Lower leg skin (tissue), 4 donors: ENCODE measurements at places on chromosomes 5 and 9.

DNA sequence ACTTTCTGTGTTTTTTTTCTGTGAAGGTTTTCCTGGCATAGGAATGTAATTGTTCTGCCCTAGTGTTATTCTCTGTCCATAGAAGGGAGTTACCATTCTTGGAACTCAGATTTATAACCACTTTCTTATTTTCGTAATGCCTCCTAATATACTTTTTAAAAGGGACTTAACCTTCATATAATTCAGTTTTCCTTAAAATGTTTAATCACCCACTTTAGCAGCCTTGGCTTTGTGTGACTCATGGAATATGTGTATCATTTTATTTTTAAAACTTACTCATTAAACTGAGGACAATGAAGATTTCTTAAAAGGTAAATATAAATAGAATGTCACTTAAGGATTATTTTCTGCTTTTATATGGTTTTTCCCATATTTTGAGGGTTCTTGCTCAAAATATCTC is 50.0 kb downstream of the RAI14 start:
- DNase-seq, result no peak

GRCh38 chr9:135928074-135928730 is 20.9 kb upstream of the CAMSAP1 start:
- DNase-seq, result no peak

DNA sequence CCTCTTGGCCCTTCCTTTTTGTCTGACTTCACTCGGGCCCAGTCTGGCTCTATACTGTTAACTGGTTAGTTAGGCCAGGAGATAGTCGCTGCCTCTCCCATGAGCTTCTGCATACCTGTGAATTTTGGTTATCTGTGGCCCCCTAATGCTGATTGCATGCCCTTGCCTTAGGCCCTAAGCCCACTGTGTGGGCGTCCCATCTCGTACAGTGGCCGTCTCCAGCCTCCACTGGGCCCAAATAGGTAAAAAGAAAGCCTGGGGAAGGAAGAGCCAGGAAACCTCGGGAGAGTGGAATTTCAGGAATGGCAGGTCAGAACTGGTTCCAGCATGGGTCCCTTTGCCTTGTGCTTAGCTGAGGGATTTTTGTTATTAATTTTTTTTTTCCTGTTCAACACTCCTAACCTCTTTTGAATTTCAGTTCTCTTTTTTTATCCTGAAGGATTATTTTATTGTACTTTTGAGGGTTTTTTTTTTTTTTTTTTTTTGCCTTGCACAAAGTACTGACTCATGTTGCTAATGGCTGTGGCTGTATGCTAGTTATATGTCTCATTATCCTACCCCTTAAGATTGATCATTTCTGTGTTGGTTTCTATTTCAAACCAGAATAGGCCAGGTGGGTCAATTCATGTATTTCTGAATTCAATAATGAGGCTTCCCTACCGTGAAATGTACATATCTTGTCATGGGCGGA is 3.4 kb downstream of the PRRC2B start:
- DNase-seq, result no peak

DNA sequence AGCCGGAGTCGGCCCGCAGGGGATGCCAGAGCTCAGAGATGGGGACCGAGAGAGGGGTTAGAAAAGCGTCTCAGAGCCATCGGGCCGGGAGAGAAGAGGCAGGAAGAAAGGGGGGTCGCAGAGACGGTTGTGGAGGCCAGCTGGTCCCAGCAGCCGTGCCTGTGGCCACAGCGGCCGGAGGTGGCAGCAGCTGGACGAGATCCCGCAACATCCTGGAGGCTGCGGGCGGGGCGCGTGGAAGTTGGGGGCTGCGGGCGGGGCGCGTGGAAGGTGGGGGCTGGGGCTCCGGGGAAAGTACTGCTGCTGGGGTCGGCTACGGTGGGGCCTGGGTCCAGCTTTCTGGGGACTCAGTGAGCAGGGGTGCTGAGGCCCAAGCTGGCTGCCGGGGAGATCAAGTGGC is 34.4 kb upstream of the EGFL7 start:
- DNase-seq, result no peak

GRCh38 chr5:902129-902916 is 9.6 kb downstream of the TRIP13 start:
- peak; percentile 34 for DNase-seq

DNA sequence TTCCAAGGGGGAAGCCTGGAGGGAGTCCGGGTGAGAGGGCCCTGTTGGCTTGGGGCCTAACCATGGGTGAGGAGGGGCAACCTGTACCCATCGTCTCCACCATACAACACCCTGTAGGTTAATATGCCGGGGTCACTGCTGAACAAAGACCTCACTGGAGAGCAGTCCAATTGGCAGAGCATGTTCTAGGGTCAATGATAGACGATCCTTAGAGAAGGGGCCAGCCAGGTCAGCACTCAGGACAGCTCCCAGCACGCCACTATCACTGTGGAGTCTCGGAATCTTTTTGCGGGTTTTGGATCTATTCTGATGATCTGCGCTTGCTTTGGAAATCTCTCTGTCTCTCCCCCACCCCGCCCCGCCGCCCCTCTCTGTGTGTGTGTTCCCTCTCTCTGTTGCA is 218.4 kb upstream of the MVB12B start:
- no peak for DNase-seq

GRCh38 chr9:5571629-5572232 is 57.2 kb upstream of the RIC1 start:
- DNase-seq, result no peak

- peak; percentile 26 for DNase-seq
Measured at GRCh38 chr5:83377131-83377865, 94.2 kb upstream of the VCAN start.

DNA sequence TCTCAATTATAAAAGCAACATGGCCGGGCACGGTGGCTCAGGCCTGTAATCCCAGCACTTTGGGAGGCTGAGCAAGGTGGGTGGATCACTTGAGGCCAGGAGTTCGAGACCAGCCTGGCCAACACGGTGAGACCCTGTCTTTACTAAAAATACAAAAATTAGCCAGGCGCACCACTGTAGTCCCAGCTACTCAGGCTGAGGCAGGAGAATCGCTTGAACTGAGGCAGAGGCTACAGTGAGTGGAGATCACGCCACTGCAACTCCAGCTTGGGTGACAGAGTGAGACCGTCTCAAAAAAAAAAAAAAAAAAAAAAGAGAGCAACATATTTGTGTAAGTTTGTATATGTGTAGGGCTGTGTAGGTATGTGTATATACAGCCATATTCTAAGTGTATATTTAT is 7.5 kb downstream of the RPS6 start:
- DNase-seq, result no peak

DNA sequence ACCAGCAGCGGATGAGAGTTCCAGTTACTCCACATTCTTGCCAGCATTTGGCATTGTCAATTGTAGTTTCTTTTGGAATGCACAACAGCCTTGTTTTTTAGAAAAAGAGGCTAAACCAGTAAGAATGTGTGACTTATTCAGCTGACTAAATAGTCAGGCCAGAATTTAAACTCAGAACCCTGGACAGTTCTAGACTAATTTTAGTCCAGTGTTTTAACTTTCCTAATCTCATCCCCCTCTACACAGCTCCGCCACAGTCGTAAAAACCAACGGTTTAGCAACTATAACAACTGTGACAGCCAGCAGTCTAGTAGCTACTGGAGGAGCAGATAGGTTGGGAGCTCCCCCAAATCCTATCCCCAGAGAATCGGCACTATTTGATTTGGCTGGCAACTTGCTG is 103.7 kb downstream of the FOXD1 start:
- no peak for DNase-seq

DNA sequence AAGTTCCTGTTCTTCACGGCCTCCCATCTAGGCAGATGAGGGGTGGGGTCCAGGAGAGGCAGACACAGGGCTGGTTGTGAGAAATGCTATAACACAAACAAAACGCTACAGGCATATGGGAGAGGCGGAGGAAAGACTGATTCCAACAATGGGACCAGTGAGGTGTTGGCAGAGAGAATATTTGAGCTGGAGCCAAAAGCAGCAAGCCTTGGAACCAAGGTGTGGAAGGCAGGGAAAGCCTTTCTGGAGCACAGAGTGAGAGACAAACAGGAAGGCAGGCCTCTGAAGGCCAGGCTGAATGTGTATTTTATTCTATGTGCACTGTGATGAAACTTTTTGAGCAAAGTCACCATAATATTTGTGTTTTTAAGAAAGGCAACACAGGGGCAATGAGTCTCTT is 2.9 kb downstream of the ATPSCKMT start:
- DNase-seq, result no peak

GRCh38 chr5:179805529-179806249 is 977 bp downstream of the MGAT4B start:
- peak; percentile 90 for DNase-seq

- no peak for DNase-seq
Measured at GRCh38 chr9:134716067-134716466, 74.5 kb downstream of the COL5A1 start.

DNA sequence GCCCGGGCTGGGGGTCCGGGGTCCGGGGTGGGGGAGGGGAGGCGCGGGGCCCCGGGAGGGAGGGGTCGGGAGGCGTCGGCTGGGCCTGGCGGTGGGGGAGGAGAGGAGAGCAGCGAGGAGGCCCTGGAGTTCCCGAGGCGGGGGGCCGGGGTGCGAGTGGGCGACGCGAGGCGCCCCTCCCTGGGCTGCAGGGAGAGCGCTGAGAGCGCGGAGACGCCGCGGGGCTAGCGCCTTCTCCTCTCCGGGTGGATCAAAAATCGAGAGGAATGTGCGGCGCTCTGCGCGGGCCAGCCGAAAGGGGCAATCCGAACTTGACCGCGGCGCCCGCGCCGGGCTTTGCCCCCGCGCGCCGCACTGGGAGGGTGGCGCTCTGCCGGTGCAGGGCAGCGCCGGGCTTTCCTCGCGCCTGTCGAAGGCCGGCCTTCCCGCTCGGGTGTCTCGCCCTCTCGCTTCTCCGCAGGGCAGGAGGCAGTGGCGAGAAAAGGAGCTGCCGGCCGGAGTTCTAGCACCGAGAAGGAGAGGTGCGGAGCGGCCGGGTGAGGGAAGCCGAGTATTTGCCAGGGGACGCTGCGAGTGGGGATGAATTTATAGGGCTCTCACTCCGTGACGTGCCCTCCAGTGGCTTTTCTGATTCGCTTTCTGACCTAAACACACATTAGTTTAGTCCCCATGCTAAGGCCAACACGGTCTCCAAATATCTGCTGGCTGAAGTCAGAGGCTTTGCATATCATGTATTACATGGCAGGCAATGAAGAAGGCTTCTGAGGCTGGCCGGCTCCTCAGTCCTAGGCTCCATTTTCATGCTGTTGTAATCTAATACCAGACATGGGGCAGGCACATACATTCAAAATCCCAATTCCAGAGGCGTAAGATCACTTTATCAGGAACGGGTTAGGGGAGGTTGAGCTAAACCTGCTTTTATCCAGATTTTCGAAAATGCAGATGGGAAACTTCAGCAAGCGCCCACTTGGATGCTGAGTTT is 503 bp upstream of the GDNF start:
- DNase-seq, result no peak

DNA sequence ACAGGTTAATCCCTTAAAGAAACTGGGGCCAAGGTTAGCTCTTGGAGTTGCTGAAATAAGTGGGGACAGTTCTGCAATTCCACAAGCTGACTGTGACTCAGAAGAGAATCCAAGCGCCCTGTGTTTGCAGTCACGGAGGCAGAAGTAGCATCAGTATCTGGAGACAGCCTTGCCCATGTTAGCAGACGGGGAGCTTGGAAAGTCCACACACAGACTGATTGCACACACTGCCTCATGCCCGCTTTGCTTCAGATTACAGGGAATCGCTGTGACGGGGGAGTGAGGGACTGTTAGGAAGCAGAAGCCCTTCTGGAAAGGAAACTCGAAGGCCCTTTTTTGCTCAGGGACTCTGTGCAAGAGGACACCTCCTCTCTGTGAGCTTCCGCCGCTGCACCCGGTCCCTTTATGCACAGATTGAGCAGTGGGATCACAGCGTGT is 30.9 kb upstream of the PPP1R26 start:
- no peak for DNase-seq

- no peak for DNase-seq
Measured at GRCh38 chr9:89449261-89449671, 48.6 kb downstream of the SEMA4D start.

DNA sequence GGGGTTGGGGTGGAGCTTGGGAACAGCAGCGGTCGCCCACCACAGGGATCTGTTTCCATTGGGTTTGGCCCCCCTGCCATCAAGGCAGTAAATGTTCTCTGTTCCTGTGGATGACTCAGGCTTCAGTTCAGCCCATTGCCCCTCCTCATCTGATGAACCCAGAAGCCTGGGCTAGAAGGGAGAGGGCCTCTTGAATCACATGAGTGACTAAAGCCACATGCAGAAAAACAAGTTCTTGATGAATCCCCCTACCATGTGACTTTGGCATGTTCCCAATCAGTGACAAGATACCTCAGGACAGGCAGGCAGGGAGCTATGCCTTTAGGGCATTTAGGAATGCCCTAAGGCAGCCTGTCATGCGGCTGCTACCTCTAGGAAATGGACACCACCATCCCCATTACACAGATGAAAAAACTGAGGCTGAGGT is 2.5 kb downstream of the SH3PXD2B start:
- peak; percentile 84 for DNase-seq

GRCh38 chr5:143102411-143102810 is 301.1 kb downstream of the NR3C1 start:
- peak; percentile 90 for DNase-seq

DNA sequence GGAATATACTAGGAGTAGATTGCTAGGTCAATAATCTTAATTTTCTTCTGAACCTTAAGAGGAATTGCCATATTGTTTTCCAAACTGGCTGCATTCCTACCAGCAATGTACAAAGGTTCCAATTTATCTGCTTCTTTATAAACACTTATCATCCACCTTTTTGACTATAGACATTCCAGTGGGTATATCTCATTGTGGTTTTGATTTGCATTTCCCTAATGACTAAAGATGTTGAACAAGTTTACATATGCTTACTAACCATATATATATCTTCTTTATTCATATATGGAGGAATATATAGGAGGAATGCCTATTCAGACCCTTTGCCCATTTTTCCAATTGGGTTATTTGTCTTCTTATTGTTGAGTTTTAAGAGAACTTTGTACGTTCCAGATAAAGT is 7.6 kb downstream of the DNAJC18 start:
- no peak for DNase-seq

- no peak for DNase-seq
Measured at GRCh38 chr5:174073122-174073660, 27.7 kb downstream of the NSG2 start.

- DNase-seq, result no peak
Measured at GRCh38 chr9:77798140-77798539, 150.0 kb upstream of the GNA14 start.

- peak; percentile 84 for DNase-seq
Measured at GRCh38 chr5:115962239-115962564, at the start of gene LVRN. Gene LVRN, plus strand, starts transcription at chr5:115962475. Its CDS starts 143 bp downstream, at chr5:115962618.

GRCh38 chr5:161713042-161713441 is 27.5 kb downstream of the GABRA6 start:
- no peak for DNase-seq

DNA sequence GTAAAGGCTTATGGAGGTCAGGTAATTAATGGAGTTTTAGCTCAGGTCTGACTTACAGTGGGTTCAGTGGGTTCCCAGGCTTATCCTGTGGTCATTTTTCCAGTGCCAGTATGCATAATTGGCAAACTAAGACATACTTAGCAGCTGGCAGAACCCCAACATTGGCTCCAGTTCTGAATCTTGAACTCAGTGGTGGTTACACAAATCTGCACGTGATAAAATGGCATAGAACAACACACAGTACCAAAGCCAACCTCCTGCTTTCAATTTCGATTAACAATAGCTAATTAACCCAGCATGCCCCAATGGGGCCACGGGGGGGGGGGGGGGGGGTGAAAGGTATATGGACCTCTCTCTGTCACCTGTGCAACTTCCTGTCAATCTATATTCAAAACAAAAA is 19.0 kb upstream of the BARX1 start:
- no peak for DNase-seq
